Amygdala (tissue), 56 donors: ENCODE measurements at places on chromosomes 7 and 10.

GRCh38 chr10:90205340-90205739 lies 503.9 kb downstream of the KIF20B start:
- no peak for DNase-seq

GRCh38 chr7:124457841-124458240 lies 307.8 kb downstream of the GPR37 start:
- no peak for DNase-seq

GRCh38 chr10:97843281-97843671 lies 6.4 kb upstream of the GOLGA7B start:
- DNase-seq, result no peak

GRCh38 chr10:3486346-3487065 lies 298.5 kb downstream of the KLF6 start:
- no peak for DNase-seq

DNA sequence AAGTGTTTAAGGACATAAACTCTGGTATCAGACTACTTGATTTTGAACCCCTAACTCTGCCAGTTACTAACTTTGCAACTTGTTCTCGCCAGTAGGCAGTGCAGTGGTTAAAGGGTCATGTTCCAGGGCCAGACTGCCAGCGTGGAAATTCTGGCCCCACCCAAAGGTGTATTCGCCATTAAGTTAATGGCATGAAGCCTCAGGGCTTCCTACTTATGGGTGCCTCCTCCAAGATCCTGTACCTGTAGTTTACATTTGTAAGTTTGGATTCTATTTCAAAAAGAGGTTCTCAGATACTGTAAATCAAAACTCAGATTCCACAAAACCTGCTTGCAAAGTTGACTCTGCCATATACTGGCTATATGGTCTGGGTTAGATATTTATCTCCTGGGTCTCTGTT lies 2.8 kb upstream of the PIP start:
- DNase-seq, result no peak

GRCh38 chr10:29914986-29915785 lies 144.2 kb downstream of the JCAD start:
- DNase-seq, result no peak

DNA sequence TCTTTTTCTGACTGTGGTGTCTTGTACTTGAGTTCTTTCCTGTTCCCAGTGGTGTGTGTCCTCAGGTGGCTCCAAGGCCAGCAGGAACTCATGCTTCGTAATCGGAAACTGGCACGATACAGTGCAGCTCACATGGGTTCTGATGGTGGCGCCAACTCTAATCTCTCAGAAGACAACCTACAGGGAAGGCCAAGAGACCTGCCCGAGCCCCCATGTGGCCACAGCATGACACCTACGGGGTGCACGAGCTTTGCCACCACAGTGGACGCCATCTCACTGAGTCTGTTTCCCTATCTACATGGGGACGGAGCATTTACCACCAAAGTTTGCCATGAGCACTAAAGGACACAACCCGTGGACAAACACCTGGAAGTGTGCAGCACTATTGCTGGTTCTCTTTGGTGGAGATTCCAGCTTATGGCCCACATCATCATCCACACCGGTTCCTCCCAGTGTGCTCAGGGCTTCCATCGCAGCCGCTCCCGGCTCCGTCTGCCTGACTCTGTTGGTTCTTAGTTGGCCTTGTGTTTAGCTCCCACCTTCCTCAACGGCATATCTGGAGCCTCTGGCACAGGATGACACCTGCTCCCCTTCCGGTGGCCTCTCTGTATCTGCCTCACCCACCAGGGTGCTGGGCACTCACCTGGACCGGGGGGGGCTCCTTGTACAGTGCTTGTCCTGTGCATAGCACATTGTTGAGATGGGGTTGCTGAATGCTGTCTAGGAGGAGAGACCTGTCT lies 586.6 kb upstream of the MKI67 start:
- no peak for DNase-seq

GRCh38 chr7:87833130-87833529 lies 43.0 kb downstream of the SLC25A40 start:
- no peak for DNase-seq

GRCh38 chr7:70703785-70704184 lies 428.2 kb upstream of the GALNT17 start:
- no peak for DNase-seq

GRCh38 chr7:101743241-101743994 lies 74.0 kb upstream of the CUX1 start:
- peak; percentile 8 for DNase-seq

DNA sequence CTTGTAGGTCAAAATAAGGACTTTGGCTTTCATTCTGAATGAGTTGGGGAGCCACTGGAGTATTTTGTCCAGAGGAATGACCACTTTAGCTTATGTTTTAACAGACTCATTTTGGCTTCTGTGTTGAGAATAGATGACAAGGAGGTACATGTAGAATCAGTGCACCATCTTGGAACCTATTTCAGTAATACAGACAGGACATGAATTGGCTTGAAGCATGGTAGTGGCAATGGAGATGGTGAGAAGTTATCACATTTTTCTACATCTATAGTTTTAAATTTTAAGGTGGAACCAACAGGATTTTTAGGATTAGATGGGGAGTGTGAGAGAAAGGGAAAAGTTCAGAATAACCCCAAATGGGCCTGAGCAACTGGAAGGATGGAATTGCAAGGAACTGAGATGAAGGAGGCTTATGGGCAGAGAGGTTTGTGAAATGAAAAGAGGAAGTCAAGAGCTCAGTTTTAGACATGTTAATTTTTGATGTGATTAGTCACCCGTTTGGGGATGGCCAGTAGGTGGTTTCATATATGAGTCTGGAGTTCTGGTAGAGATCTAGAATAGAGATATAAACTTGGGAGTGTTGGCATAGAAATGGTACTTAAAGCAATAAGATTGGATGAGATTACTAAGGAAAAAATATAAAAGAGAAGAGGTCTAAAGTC lies 89.2 kb upstream of the JAZF1 start:
- no peak for DNase-seq

- DNase-seq, result no peak
These were observed 101.8 kb downstream of the SAMD9 start for GRCh38 chr7:93015779-93016481.

GRCh38 chr10:129035052-129035827 lies 431.8 kb upstream of the MGMT start:
- DNase-seq, result no peak

GRCh38 chr10:14060320-14061070 lies 270.2 kb downstream of the FRMD4A start:
- no peak for DNase-seq

DNA sequence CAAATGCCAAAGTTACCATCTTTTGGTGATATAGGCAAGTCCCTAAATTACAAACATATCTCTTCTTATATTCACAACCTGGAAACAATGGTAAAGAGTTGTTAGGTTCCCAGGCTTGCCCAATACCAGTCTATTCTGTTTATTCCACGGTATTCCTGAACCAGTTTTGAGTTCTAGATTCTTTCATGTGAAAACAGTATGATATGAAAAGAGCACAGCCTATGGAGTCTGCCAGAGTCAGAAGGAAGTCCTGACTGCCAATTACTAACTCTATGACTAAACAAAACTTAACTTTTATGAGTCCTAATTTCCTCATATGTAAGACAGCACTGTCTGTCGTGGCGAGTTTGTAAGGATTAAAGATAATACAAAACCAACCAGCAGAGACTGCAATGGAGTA lies 5.6 kb downstream of the ABI1 start:
- no peak for DNase-seq

DNA sequence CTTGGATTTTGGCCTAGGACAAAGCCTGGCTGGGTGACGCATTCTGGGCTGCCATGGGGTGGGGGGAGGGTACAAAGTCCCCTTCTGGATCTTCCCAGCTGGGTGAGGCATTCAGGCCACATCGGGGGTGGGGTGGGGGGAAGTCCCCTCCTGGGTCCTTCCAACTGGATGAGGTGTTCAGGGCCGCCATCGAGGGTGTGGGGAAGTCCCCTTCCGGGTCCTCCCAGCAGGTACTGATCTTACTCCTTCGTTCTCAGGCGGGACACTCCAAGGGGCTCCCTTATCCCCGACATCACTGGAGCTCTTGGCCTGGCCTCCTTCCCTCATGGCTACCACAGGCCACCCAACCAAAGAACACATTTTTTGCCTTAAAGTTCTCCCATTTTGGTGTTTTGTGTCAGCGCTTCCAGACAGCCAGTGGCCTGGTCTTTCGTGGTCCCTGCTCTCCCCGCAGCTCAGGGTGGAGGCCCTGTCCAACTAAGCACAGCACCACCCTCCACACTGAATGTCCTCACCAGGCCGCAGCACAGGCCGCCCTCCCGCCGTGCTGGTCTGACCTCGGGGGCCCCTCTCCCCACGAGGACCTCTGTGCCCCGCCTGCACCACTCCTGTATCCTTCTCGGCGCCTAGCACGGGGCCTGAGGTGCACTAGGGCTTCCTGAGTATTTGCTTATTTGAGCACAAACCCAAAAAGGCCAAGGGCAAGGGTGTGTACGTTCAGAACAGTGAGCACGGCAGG lies 38.5 kb downstream of the EN2 start:
- no peak for DNase-seq

GRCh38 chr10:28986117-28986792 lies 302.6 kb upstream of the LYZL1 start:
- DNase-seq, result no peak

GRCh38 chr10:90860790-90861189 lies 3.0 kb upstream of the HTR7 start:
- DNase-seq, result no peak

GRCh38 chr7:53318566-53318965 lies 283.1 kb downstream of the POM121L12 start:
- DNase-seq, result no peak

DNA sequence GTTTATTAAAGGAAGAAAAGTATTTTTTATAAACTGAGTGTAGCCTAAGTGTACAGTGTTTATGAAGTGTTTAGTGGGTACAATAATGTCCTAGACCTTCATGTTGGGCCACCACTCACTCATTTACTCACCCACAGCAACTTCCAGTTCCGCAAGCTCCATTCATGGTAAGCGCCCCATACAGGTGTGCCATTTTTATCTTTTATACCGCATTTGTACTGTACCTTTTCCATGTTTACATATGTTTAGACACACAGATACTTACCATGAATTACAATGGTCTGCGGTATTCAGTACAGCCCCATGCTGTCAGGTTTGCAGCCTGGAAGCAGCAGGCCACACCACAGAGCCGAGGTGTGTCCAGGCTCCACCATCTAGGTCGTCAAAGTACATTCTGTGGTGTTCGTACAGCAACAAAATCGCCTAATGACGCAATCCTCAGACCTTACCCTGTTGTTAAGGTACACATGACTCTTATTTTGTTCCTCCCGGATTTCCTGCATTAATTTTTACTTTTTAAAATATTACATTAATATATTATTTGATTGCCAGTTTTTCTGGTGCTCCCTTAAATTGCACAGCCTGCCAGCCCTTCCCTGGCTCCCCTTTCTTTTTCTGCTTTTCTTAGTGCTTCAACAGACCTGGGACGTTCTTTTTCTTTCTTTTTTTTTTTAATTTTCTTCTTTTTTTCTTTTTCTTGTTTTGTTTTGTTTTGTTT lies 881 bp upstream of the SSBP1 start:
- DNase-seq, result no peak

DNA sequence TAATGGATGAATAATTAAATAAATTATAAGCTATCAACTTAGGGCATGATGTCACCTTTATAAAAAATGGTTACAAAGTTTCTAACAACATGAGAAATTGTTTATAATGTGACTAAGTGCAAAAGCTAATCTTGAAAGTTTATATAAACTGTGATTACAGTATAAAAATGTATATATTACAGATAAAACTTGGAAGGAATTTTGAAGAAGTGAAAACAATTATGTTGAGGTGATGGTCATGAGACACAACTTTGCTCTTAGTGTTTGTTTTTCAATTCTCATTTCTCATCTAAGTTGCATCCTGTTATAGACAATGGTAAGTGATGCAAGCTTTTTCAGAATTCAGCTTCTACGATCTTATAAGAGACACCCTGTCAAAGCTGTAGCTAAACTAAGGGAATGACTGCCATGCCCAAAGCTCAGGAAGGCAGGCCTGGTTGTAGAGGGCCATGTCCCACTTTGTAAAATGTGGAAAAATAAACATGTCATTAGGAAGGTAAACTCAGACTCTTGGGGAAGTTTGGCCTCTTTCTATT lies 23.9 kb downstream of the MACC1 start:
- no peak for DNase-seq

GRCh38 chr10:33818343-33818742 lies 483.9 kb upstream of the NRP1 start:
- no peak for DNase-seq

DNA sequence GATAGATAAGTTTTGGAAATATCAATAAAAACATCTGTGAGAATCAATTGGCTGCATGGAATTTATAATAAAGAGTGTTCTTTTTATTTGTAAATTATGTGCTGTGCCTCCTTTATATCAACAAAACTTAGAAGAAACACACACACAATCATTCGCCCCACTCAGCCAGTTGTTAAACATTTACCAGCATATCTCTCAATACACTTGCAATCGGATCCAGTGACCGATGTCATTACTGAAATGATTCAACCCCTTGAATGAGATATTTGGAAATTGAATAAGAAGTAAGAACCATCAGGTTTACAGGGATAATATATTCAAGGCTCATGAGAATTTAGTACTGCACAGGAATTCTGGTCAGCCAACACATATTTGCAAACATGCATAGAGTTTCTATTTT lies 35.6 kb downstream of the TAF3 start:
- DNase-seq, result no peak

GRCh38 chr7:111911166-111911961 lies 294.8 kb downstream of the DOCK4 start:
- DNase-seq, result no peak

- DNase-seq, result no peak
These were observed 123.7 kb downstream of the CNOT4 start for GRCh38 chr7:135386181-135386580.

GRCh38 chr7:116665332-116665996 lies 6.5 kb upstream of the MET start:
- DNase-seq, result no peak

- DNase-seq, result no peak
These were observed 897.8 kb upstream of the PHF14 start for GRCh38 chr7:10075866-10076265.

DNA sequence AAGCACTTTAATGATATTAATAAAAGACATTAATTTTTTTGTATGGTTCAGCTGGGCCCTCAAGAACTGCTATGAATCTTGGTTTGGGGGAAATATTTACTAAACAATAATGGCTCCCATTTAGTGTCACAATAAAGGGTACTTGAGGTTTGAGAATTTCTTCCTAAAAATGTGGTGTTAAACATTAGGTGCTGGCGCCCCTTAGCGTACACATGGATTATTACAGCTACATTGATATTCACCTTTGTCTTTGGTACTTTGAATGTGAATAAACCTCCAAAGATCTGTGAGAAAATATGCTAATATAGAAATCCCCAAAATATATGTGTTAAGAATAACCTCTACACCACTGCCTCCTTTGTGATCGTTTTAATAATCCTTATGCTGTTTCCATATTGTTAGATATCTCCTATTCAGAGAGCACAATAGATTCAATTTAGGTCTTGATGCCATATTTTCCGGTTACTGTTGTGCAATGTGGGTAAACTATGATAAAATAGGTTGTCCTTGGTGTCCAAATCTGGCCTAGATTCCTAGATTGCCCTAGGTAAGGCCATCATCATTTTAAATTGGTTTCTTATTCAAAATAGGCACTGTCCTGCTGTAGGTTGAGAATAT lies 161.8 kb upstream of the CACNA2D1 start:
- DNase-seq, result no peak

GRCh38 chr7:90312745-90313144 lies 8.4 kb downstream of the FAM237B start:
- DNase-seq, result no peak
